ENCODE measurements at places on chromosomes 7 and 10.
A peak's percentile ranks its signal among the peaks of the same experiment; 100 is the strongest.

DNA sequence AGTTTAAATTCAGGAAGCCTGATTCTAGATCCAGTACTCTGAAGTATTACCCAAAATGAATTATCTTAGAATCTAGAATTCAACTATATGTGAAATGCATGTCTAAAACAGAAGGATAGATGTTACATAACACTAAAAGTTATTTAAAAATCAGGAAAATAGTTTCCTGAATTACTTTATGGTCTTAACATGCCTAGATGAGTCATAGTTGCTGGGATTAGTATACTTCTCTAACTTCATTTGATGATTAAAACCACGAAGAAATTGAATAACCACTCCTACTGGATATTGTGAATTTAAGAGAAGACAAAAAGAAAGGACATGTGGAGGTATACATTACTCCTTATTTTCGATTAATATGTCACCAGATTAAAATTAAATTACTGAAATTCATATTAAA lies 65.5 kb downstream of the ATAD1 start:
- DNase-seq = no peak

- no peak for DNase-seq
Observed at GRCh38 chr10:119006451-119007210, 22.9 kb upstream of the NANOS1 start.

GRCh38 chr7:20343941-20344340 lies 13.2 kb downstream of the ITGB8 start:
- no peak for DNase-seq

GRCh38 chr7:45880433-45880860 lies 7.6 kb upstream of the CCDC201 start:
- no peak for DNase-seq

DNA sequence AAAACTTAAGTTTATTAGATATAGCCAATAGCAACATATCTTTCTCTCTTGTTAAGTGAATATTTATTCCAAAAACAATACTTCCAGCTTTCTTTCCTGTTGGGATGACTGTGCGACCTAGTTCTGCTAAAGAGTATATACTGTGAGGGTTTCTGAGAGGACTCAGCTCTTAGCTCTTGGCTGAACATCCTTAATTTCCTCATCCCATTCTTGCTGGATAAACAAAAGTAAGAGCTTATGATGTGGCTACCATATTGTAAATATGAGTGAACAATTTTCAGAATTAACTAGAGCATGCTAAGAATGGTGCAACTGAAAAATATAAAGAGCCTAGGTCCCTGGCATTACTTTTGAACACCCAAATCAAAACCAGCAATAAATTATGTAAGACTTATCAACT lies 279.5 kb upstream of the GNAI1 start:
- no peak for DNase-seq

DNA sequence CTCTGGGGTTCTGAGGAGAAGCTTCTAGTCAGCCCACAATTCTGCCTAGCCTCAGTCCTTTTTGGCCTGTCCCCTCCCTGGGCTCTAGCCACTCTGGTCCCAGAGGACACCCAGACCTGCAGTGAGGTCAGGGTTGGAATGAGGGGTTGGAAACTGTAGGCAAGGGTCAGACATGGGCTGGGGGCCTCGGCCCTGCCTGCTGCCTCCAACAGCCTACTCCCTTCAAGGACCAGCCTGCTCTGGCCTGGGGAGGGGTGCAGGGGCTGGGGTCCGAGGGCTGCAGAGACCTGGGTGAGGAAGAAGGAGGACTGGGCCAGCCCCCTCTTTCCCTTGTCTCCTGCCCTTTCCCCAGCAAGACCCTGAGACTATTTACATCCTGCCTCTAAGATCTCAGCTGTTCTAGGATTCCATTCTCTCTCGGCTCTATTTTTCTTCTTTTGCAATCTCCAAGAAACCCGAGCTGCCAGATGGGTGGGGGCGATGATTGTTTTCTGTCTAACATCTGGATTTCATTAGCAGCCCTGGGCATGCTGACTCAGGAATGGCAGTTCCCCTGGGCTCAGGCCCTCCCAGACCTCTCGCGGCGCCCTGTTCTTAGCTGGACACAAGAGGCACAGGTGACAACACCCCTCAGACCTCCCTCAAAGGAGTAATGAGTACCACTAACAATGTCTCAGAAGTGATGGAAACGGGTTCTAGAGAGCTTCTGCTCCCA lies 23.1 kb downstream of the ZCCHC24 start:
- DNase-seq = no peak

DNA sequence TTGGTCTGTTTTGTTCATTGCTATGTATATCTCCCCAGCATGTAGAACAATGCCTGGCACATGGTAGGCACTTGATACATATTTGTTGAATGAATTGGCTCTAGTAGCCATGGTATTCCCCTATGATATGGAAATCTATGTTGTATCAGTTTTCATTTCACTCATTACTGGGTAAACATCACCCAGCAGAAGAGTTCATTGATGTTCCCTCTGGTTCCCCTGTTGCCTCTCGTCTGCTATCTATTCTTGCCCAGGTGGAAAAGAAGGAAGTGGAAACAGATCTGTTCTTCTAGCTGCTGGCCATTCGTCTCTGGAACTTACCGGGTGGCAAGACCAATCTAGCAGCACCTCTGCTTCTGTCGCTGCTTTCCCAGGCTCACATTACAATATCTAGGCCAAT lies 71.5 kb downstream of the LRRC4 start:
- DNase-seq = no peak

DNA sequence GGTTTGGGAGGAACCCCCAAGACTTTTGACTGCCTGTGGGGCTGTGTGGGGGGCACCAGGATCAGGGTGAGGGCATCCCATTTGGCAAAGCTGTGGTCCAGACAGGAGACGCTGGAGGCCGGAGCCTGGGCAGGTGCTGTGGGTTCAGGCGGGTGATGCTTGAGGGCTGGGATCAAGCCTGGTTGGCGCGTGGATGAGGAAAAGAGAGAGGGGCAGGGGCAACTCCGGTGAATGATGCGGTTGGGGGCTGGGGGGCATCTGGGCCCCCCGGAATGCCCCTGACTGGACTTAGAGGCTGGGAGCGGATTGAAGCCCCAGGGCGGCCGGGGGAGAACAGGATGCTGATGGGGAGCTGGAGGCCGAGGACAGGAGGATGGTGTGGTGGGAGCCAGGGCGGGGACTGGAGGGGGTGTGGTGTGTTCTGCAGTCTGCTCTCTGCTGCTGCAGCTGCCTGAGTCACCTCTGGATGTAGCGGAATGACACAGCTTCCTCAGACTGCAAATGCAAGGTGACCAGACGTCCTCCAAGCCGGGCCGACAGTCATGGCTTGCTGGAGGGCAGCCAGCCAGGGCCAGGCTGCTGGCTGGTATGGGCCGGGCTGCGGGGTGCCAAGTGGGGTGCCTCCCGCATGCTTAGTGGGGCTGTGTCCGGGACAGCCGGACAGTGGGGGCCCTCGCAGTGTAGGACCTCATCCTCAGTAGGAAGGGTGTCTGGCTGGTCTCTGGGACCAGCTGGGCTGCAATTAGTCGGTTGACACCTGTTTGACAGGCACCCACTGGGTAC lies 3.2 kb downstream of the MAFK start:
- DNase-seq = peak; percentile 58

DNA sequence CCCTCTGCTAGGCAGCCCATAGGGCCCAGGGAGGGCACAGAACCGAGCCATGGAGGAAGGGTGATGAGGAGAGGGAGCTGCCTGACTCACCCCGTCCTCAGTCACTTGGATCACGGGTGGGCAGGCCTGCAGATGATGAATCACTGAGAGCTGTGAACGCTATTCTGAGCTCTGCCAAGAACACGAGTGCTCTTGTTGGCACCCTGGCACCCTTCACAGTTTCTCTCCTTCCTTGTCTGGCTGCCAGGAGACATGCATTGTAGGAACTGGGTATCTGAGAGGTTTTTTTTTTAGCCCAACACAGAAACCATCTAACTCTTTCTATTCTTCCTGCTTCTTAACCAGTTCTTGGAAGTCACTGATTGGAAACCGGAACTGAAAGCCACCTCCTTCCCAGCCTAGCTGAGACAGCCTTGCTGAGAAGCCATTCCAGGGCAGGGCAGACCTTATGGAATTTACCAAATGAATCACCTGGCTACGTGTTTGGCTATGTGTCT lies 82.1 kb downstream of the SLC37A3 start:
- peak; percentile 21 for DNase-seq

DNA sequence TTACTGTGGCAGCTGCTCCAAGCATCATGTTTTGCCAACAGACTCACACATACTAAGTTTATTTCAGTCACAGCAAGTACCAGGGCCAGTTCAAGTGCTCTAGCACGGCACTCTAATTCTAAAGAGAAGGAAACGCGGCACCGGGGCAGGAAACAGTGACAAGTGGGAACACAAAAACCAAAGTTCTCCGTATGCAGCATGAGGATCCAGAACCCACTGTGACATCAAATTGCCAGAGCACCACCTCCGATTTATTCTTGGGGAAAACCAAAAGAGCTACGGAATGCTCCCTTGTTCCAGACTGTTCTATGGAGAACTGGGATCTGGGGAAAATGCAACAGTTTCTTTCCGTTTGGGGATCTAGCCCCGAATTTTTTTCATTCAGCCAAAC lies 448 bp upstream of the PTER start:
- DNase-seq = peak; percentile 30

- no peak for DNase-seq
Observed at GRCh38 chr7:150855476-150856302, 3.4 kb downstream of the AOC1 start.

GRCh38 chr7:39212876-39213275 lies 235.2 kb downstream of the POU6F2 start:
- DNase-seq = no peak

GRCh38 chr7:128404886-128405470 lies 4.8 kb downstream of the IMPDH1 start:
- DNase-seq = no peak

DNA sequence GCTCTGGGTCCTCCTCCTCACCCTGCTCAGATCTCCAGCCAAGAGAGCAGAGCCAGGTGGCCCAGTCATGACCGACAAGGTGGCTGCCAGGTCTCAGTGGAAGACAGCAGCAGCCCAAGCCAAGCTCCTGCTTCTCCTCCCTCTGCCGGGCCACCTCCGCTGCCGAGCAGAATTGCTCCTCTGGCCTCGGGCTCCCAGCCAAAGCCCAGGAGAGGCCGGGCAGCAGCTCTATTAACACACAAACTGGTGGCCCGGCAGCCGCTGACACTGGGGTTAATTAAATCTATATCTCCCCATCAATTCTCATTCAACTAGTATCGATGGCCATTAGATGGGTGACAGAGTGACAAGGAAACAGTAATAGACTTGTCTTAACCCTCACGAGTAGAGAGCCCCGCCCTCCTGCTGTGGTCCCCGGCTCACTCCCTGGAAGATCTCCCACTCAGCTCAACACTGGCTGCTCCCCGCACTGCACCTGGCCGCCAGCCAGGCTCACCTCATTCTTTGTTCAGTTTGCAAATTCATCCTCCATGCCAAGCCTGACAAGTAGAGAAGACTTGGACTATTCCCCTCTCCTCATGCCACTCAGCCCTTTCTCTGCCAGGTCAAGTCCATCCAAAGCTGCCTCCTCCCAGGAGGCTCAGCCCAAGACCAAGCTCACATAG lies 74.1 kb upstream of the UNC5B start:
- no peak for DNase-seq

- DNase-seq = no peak
Observed at GRCh38 chr7:114081606-114082425, 163.0 kb upstream of the PPP1R3A start.

Measured in activated CD4-positive, alpha-beta memory T cell treated with anti-CD3 and anti-CD28 coated beads, Interleukin-2, amount 10 ng/mL, durations not matched to agents 7 days and 5 days (primary cell).